DMS 273 treated with DMSO at 0.1 percent for 48 hours (cell line): ENCODE measurements at places on chromosomes 1 and 21.
A peak's percentile ranks its signal among the peaks of the same experiment; 100 is the strongest.

DNA sequence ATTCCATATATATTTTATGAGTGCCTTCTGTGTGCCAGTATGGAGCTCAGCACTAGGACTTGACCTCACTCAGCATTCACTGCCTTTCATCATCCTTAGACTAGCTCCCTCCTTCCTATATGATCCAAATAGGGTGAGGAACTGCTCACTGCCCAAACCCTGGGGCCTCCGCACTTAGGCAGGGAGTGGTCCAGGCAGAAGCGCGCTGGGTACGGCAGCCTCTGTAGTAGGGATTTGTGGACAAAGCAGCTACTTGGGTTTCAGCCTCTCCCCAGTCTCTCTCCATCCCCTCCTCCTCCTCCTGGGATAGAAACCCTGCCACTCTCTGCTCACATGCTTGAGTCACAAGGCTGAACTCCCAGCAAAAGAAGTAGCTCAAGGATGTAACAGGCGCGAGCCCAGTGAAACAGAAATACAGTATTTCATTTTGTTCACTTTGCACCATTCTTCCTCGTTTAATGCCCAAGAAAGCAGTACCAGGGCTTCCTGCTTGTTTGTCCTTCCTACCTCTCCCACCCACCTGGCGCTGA lies 32.9 kb downstream of the PLEKHA6 start:
- DNase-seq: no peak

- DNase-seq: no peak
Observed at GRCh38 chr1:241638099-241638682, 2.0 kb downstream of the CHML start.

DNA sequence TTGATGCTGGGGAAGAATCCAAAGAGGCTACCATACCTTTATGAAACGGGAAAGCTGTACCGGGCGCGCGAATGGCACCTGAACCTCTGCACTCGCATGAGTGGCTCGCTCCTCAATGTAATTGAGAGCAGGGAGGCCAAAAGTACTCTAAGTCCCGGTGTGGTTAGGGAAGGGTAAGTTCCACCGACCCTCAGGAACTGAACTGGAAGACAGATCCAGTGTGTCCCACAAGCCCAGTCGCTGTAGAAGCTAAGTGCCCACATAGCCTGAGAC lies 1.0 kb downstream of the GATAD2B start:
- DNase-seq: no peak

DNA sequence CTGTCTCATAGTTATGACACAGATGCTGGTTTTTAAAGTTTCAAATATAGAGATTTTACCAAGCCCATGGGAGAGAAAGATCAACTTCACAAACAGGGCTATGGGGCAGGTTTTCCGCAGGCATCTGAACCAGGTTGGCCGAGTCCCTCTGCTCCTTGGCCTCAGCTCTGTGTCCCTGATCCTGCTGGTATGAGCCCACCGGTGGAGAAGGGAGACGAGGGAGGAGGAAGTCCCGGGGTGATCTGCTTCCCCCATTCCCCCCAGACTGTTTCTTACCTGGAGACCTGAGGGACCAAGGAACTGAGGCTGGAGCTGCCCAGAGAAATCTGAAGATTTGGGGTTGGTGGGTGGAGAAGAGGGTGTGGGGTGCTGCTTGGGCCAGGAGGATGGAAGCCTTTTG lies 28.9 kb upstream of the BTG2 start:
- DNase-seq: no peak

- no peak for DNase-seq
Observed at GRCh38 chr1:230715510-230715909, 1.6 kb upstream of the AGT start.

- no peak for DNase-seq
Observed at GRCh38 chr1:6360517-6361070, 33.0 kb downstream of the ACOT7 start.

- no peak for DNase-seq
Observed at GRCh38 chr1:106266786-106267185, 789.7 kb upstream of the PRMT6 start.

GRCh38 chr1:174800876-174801275 lies 198.9 kb upstream of the CACYBP start:
- no peak for DNase-seq

GRCh38 chr1:87337606-87338005 lies 8.9 kb downstream of the LMO4 start:
- DNase-seq: no peak

GRCh38 chr1:233364695-233365539 lies 37.4 kb downstream of the MAP3K21 start:
- DNase-seq: no peak

DNA sequence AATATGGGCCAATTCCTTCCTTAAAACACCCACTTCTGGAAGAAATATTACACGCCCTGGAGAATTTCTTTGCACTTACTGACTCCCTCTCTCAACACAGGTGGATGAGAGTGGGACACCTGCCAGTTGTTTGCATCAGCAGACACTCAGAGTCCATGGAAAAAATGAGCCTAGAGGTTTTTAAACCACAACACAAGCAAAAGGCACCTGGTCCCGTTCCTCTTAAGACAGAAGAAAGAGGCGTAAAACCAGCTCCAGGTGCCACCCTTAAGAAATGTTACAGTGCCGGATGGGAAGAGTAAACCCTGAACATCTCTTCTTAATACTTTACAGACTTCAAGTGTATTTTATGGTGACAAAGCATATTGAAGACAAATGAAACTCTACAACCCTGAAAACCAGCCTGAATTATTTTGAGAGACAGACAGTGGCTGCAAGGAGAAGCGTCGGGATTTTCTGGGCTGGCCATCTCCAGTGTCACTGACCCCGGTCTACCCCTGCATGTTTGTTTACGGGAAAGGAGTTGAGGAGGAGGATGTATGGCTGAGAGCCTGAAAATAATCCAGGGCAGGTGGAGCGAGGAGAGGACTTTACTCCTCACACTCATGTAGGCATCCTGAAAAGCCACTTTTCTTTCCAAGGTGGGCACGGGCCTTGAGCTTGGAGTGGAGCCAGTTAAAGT lies 7.8 kb upstream of the RIPK4 start:
- DNase-seq: no peak

DNA sequence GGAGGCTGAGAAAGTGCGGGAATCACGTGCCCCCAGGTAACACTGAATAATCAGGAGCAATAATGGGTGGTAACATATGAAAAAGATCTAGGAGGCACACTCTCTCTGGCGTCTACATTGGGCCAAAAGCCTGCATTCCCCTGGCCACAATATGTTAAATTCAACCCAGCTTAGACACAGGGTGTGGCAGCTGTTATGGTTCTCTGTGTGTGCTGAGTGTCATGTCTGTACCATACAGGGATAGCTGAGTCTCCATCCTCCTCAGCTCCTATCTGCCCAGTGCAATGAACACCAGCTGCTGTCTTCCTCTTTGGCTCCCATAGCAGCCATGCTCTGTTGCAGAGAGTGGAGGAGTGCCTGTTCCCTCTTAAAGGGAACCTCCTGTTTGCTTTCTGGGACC lies 14.3 kb downstream of the S100A11 start:
- DNase-seq: no peak

DNA sequence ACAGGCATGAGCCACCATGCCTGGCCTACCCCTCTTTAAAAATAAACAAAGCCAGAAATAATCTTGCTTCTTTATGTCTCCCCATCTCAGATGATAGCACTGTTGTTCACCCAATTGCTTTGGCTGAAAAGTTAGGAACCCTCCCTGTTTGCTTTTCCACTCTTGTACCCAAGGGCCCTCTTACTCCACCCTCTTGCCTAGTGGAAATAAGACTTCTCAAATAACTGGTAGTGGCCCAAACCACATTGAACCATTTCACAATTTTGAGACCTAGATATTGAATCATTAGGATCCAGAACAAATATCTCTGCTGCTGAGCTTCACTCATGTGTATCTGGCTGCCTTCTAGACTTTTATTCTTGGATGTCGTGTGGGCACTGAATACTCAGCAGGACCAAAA lies 37.7 kb downstream of the RNF220 start:
- no peak for DNase-seq

DNA sequence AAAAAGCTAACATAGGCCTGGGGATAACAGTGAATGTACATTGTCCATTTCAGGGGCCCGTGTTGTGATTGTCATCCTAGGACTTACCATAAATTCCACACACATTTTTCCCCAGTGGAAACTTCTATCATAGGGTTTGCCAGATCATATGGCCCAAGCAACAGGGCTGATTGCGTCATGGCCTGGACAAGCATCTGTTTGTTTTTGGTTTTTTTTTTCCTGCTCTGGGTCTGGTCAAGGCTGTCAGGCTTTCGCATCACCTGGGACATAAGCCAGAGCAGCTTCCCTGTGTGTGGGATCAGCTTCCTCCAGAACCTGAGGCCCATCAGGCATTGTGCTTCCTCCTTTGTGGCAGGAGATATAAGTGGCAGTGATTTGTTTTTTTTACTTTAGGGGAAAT lies 598.5 kb upstream of the USP24 start:
- DNase-seq: no peak

DNA sequence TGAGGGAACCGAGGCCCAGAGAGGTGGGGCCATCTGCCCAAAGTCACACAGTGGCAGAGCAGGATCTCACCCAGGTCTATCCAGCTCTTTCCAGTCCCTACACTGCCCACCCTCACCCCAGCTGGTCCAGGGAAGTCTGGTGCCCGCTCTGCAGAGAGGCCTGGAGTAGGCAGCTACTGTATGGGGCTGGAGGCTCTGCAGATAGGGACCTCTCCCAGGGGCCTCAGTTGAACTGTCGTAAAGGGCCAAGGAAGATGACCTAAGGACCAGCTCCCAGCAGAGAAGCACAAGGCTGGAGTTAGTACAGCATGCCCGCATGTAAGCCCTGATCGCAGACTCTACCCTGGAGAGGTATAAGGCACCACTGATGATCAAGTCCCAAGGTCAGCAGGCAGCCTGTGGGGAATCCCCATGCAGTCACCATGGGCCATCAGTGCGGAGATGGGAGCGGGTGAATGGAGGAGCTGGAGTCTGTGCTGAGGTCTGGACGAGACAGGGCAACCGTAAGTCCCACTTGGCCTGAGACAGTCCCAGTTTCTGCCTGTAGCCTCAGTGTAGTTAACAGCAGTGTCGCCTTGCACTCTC lies 320.2 kb downstream of the MATN1 start:
- no peak for DNase-seq

GRCh38 chr1:185857442-185857841 lies 123.3 kb downstream of the HMCN1 start:
- no peak for DNase-seq

DNA sequence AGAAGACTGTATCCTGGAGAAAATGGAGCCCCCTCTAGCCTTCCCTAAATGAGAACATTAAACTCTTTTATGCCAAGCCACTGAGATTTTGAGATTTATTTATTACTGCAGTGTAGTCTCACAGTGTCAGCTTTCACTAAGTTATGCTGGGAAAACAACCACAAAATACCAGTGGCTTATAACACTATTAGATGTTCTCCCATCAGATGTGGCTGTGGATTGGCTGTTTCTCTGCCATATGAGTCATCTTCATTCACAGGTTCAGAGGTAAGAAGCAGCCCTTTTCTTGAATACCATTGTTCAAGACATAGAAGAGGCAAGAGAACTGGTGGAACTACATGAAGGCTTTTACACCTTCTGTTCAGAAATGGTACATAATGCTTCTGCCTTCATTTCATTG lies 32.1 kb upstream of the ST6GALNAC5 start:
- no peak for DNase-seq

- DNase-seq: peak; percentile 63
Observed at GRCh38 chr1:28663871-28664470, 4.6 kb upstream of the GMEB1 start.

GRCh38 chr1:115331558-115332331 lies 6.3 kb downstream of the NGF start:
- DNase-seq: no peak

DNA sequence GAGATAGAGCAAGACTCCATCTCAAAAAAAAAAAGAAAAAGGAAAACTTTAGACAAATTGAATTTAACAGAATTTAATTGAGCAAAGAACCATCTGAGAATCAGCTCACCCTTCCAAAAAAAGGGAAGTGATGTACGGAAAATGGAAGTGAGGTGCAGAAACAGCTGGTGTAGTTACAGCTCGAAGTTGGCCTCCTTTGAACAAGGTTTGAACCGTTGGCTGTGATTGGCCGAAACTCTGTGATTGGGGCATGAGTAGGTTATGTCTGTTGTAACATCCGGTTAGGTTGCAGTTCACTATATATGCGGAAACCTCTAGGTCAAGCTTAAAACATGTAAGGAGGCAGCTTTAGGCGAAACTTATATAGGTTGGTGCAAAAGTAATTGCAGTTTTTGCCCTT lies 97.9 kb upstream of the KIF26B start:
- DNase-seq: no peak

DNA sequence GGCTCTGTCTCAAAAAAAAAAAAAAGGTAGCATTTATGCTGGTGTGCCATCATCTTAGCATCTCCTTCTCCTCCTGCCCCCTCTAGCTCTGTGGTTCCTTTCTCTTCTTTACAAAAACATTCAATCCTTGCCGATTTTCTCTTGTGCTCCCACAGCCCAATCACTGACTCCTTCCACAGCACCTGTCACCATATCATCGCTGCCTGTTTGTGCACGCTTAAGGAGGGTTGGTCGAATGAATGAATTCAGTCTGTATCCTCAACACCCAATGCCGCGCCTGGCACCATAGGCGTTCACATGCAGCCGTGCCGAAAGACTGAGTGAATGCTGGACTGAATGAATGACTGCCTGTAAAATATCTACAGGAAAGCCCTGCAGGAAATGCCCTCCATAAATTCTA lies 7.9 kb downstream of the RNU5D-1 start:
- DNase-seq: peak; percentile 39

GRCh38 chr1:6960291-6960811 lies 175.1 kb downstream of the CAMTA1 start:
- peak; percentile 11 for DNase-seq

DNA sequence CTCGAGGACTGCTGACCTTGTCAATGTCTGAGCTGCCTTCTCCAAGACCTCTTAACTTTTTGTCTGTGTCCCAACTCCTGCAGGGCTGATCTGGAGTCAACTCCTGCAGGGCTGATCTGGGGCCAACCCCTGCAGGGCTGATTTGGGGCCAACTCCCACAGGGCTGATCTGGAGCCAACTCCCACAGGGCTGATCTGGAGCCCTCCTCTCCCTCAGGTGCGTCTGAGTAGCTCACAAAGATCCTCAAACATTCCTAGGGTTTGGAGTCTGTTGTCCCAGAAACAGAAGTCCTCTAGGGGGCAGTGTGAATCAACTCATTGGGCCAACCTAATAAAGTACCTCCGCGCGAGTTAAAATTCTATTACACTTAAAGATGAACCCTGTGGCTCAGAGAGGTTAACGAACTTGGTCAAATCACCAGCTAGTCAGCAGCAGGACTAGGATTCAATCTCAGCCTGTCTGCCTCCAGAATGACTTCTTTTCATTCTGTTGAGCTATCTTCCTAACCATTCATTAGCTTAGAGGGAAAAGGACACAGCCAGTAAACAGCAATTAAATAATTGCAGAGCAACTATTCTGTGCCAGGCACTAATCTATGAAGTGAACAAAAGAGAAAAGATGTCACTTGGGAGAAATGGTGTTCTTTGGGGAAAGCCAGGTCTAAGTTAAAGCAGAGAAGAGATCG lies 17.2 kb upstream of the RLF start:
- peak; percentile 99 for DNase-seq
